CD4-positive, alpha-beta T cell treated with Interleukin-10 for 1 hour (primary cell): ENCODE measurements at places on chromosomes 13 and 19.

DNA sequence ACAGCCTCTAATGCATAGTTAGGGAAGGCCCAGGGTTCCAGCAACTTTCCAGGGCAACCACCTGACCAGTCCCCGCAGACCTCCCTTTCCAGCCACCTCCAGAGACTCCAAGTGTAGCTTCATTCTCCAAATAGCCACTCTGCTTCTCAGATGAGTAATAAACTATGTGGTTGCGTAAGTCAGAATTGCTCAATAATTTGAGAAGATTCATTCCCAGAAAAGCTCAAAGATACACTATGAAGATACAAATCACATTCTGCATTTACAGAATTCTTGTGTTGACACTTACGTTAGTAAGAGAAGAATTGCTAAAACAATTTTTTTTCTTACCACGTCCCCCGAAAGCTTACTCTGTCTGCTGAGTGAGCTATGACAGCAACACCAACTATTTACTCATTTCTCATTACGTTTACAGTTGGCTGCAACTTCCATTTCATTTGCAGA is 8.2 kb upstream of the LATS2 start:
- DNase-seq = no peak

DNA sequence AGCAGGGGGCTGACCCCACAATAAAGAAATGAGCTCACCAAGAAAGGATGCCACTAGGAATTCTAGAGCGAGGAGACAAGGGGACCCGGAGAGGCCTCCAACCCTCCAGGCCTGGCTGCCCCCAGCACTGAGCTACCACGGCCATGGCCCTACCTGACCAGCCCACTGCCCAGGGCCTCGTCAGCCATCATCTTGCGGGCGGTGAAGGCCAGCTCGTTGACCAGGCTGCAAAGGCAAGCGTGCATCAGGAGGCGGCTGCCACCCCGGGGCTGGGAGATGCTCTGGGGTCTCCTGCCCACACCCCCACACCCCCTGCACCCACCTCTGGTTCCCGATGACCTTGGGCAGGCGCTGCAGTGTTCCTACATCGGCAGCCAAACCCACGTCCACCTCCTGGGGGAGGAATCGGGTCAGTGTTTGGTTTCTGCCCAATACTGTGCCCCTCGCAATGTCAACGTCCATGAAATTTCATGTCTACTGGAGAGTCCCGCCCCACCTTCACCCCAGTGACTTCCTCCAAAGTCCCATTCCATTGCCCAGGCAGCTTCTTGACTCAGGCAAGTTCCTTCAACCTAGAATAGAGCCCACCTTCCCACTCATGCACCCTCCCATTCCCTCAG is 3.5 kb upstream of the LGALS4 start:
- DNase-seq = no peak

DNA sequence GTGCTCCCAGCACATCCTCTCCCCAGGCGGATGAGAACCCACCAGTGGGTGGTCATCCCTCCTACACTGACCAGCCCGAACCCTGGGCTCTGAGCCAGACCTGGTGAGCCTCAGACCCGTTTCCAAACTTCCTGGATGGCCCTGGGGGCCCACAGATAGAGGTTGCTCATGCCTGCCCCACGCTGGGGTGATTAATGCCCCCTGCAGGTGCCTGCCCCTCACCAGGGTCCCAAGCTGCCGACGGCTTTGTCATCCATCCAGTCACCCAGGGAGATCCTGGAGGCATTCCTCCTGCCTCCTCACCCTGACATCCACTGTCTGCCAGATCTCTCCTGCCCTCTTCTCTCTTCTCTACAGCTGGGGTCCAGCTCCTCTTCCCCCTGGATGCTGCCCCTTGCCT is 28.4 kb upstream of the PLA2G4C start:
- no peak for DNase-seq

DNA sequence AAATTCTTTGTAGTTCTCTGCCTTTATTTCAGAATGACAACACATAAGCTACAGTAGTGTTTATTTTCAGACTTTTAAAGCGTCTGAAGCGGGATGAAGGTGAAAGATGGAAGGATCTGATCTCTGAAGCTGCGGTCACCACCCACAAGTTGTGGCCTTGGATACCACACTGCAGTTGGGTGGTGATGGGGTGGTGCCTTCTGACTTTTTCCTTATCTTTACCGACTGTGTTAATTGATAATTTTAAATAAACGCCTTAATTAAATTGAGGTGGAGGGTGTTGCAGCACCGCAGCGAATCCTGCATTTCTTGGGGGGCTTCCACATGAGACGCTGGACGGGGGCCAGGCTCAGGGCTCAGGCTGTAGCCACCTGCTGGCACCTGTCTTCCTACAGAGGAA is 1.3 kb downstream of the TFDP1 start:
- DNase-seq = no peak

DNA sequence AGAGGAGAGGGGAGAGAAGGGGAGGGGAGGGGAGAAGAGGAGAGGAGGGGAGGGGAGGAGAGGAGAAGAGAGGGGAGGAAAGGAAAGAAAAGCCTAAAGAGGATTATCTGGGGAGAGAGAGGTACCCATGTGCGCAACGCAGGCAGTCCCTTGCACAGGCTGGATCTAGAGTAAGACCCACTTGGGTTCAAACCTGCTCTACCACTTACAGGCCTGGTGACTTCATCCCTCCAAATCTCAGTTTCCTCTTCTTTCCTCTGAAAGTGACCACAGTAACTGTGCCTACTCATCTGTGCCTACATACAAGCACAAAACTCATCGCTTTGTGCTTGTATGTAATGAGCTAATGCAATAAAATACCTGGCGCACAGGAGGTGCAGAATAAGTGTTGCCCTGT is 732 bp upstream of the MAP1S start:
- DNase-seq = no peak

GRCh38 chr13:48888613-48889012 is 87.1 kb upstream of the FNDC3A start:
- DNase-seq = no peak

- no peak for DNase-seq
Measured at GRCh38 chr13:30884543-30884942, 21.5 kb upstream of the MEDAG start.

DNA sequence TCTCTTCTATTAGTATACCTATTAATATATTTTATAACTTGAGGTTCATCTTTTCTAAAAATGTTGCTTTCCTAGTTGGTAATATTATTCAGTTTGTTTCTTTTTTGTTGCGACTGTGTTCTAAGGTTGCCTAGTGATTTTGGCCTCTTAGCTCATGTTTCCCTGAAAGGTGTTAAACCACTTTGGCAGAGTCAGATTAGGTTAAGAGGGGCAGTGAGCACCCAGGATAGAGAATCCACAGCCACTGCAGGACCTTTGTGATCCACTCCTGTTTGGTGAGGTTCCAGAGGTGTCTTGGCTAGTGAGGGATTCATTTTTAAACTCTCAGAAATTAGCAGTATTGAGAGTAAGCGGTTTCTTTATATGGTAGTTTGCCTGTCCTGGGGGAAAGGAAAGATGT is 14.9 kb upstream of the GPR18 start:
- peak; percentile 70 for DNase-seq

DNA sequence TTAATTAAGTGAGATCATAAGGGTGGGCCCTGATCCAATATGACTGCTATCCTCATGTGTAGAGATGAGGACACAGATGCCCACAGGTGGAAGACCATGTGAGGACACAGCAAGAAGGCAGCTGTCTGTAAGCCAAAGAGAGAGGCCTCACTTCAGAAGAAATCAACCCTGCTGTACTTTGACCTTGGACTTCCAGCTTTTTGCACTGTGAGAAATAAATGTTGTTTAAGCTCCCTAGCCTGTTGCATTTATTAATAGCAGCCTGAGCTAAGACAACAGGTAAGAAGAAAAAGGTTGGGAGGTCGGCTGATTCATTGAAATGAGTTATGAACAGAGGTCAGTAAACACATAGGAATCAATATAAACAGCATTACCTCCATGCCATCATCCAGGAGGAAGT is 14.8 kb downstream of the PARP4 start:
- no peak for DNase-seq

- DNase-seq = no peak
Measured at GRCh38 chr13:69947582-69947981, 160.0 kb upstream of the ATXN8OS start.

GRCh38 chr19:46015687-46016425 is 7.0 kb downstream of the PGLYRP1 start:
- peak; percentile 48 for DNase-seq

GRCh38 chr13:50071379-50071778 is 56.1 kb downstream of the KCNRG start:
- DNase-seq = no peak

- DNase-seq = no peak
Measured at GRCh38 chr19:17966129-17966483, 801 bp upstream of the KCNN1 start.

GRCh38 chr13:40536443-40537113 is 129.9 kb downstream of the FOXO1 start:
- DNase-seq = no peak

- DNase-seq = peak; percentile 30
Measured at GRCh38 chr19:18832306-18833140, 764 bp downstream of the UPF1 start.

- DNase-seq = peak; percentile 38
Measured at GRCh38 chr13:40813667-40814454, 24.4 kb downstream of the SLC25A15 start.

DNA sequence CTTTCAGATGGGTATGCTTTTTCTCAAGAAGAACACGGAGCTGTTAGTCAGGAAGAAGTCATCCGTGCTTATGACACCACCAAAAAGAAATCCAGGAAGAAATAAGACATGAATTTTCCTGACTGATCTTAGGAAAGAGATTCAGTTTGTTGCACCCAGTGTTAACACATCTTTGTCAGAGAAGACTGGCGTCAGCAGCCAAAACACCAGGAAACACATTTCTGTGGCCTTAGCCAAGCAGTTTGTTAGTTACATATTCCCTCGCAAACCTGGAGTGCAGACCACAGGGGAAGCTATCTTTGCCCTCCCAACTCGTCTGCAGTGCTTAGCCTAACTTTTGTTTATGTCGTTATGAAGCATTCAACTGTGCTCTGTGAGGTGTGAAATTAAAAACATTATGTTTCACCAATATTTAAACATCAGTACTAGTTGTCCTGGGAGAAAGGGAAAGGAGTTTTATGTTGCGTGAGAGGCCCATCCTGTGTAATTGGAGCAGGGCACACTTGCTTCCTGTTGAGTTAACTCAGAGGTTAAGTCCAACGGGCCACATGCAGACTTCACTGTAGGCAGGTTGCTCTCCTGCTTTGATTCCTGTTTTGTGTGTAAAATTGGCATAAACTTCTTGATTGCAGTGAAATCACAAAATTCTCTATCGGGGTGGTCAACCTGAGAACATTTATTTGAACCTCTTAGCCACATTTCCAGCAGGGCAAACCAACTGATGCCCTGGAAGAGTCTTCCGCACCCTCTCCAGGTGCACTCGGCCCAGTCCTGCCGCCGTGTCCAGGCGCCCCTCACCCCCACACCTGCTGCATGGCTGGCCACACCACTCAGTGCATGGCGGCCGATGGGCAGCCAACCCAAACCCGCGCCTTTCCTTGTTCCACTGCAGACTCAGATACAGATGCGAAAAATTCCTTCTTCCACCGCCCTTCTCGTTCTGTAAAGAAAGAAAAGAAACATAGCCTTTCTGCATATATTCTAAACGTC is 31.6 kb downstream of the SHISA2 start:
- no peak for DNase-seq

DNA sequence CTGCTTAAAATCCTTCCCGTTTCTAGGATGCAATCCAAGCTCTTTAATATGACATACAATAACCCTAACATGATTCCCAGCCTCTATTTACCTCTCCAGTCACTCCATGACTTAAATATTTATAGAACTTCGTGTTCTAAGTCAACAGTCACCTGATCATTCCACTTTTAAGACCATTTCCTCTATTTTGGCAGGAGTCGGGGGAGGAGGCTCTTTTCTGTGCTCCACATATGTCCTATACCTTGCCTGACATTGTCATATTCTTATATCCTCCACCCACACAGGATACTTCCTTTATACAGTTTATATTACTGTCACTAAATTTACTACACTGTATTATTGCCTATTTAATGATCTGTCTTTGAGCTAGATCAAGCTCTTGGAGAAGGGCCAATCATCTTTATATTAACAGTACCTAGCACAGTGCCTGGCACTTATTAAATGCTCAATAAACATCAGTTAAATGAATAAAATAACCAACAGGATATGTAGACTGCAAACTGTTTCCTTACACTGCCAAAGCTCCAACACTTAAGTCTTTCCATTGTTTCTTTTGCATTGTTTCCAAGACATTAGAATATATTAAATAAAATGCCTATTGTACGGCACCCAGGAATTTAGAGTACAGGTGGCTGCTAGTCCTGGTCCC is 2.7 kb downstream of the ARGLU1 start:
- no peak for DNase-seq

- no peak for DNase-seq
Measured at GRCh38 chr19:38682195-38682867, 34.9 kb downstream of the ACTN4 start.

DNA sequence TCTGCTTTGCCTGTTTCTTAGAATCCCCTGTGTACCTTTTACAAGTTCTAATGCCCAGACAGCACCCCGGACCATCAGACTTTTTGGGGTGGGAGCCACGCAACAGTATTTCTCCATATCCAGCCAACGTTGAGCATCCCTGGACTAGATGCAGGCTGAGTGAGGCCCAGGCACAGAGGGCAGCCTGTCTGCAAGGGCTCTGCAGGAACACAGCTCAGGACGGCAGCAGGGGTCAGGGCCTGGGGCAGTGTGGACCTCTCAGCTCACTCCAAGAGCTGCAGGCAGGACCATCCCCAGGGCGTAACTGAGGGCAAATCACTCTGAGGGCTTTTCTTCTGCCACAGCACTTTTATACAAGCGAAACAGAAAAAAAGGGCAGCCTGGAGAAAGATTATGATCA is 95.8 kb downstream of the DNAJC15 start:
- no peak for DNase-seq

DNA sequence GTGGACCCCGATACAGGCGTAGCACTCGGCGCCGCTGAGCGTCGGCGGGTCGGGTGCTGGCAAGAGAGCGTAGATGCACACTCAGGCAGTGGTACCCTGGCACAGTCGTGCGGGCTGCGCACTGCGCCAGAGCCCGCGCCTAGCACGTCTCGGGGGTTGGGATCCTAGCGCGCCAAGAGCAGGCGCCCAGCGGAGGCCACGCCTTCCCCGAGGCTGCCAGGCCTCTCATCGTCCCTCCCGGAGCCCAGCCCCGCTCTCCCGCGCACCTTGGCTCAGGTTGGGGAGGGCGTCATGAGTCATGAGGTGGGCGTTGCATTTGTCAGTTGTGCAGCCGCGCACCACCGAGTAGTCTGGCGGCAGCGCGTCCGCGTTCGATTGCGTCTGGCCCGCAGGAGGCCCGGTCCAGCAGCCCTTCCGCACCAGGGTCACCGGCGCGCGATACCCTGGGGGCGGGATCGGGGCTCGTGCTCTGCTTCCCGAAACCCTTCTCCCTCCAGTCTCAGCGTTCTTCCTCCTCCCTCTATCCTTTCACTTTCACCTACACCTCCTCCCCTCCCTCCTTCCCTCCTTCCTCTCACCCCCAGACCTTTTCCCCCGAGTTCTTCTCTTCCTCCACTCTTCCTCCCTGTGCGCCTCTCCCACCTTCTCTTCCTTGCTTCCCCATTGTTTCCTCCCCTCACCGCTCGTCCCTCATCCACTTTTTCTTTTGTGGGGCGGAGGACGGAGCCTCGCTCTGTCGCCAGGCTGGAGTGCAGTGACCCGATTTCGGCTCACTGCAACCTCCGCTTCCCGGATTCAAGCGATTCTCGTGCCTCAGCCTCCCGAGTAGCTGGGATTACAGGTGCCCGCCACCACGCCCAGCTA is 3.5 kb downstream of the LYPD5 start:
- peak; percentile 47 for DNase-seq
